ENCODE measurements at places on chromosomes 5 and 9.

DNA sequence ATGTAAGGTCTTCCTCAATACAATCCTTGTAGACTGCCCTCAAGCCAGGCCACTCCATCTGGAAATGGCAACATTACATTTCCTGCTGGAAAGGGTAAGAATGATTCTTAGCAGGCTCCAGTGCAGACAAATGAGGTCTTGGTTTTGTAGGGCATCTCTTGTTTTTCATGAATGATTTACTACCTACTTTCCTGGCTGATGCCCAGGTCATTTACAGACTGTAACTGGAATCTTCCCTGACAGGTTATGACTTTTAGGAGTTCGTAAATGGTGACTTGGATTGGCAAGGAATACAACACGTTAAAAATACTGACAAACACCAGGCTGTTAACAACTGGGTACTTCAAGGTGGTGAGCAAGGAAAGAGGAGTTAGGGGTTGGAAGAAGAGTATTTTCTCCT is 510.5 kb upstream of the TNC start:
- no peak for DNase-seq

DNA sequence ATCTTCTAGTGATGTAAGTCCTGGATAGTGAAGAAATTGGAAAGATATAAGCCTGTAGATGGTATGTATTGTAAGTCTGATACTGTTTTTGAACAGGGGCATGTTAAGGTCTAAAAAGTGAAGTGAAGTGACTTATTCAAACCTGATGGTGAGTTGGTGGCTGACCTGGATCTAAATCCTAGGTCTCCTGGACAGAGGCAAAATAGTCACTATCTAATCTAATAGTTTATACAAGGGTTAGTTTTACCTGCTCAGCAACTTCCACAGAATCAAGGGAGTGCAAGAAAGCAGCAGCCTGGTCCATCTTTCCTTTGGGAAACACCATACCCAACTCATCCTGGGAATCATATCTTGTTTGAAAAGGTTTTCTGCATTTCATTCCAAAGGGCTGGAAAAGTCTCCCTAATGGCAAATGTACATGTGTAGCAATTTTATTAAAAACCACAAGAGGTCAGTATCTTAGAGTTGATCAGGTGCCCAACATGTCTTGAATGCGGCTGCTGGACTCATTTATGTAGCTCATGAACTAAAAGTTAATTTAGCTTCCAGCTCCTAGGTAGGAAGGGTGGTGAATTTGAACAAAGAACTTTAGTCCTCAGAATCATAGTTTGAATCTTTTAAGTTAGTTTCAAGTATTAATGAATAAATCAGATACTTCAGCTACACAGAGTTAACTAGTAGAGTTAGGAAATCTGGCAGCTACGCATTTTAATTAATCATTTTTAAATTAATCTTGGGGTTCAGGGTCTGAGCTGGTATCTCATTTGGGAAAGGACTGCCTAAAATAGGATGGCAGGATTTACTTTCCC is 26.0 kb downstream of the SKP2 start:
- no peak for DNase-seq

DNA sequence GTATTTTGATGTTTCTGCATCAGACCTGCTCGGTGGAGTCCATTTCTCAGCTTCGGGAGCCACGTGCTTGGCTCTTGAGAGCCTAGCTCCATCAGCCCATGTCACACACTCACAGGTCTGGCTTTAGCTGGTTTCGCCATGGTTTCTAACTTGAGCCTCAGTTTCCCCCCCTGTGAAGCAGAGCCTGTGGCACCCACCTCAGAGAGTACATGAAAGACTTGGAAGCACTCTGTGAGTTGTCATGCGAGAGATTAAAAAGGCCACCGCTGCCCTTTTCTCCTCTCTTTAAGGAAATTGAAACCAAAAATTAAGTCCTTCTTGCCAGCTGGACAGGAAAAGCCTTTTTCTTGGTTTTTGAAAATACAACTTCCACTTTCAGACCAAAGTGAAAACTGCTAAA is 8.8 kb downstream of the TENT4A start:
- no peak for DNase-seq

DNA sequence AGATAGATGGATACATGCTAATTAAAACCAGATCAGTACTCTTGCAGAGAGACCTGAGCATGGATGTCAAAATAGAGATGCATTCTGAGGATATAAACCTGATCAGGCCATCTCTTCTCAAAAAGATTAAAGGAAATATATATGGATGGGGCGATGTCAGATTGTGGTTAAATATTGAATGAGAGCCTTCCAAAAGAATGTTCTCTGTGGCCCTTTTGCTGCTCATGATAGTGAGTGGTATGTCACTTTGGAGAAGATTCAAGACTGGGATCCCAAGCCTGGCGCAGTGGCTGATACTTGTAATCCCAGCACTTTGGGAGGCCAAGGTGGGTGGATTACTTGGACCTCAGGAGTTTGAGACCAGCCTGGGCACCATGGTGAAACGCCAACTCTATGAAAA is 20.5 kb downstream of the ZNF131 start:
- DNase-seq = no peak

GRCh38 chr9:123642291-123643278 is 286.6 kb downstream of the CRB2 start:
- no peak for DNase-seq

DNA sequence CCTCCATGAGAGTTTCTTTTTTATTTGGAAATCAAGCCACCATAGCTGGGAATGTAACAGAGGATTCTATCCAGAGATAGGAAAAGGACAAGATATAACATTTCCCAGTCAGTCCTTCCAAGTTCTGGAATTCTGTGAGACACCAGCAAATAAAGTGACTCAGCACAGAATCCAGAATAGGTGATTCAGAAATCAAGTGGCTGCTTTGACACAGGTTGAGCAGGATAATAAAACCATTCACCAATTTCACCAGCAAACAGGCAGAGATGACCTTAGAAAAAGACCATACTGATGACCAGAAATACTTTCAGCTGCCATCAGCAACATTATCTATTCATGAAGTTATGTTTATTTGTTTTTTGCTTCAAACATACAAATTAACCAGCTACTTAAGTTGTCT is 491.5 kb upstream of the TUSC1 start:
- DNase-seq = no peak

GRCh38 chr9:137391411-137391754 is 31.6 kb downstream of the EXD3 start:
- DNase-seq = no peak

DNA sequence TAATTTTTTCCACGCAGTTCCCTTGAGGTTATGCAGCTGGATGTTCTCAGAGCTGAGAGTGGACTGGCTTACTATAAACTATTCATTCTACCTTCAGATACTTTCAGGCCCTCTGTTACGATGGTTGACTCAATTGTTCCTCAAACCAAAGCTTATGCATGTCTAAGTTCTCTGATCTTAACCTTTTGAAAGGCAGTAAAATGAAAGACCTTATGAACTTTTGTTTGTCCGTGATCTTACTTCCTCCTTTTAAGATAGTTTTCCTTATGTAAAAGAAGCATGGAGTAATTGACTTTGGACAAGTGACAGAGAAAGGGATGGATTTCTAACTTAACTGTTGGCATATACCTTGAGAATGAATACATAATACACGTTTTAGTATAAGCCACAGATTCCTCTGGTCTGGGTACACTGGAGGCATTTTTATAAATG is 575.7 kb downstream of the PDE4D start:
- DNase-seq = no peak

DNA sequence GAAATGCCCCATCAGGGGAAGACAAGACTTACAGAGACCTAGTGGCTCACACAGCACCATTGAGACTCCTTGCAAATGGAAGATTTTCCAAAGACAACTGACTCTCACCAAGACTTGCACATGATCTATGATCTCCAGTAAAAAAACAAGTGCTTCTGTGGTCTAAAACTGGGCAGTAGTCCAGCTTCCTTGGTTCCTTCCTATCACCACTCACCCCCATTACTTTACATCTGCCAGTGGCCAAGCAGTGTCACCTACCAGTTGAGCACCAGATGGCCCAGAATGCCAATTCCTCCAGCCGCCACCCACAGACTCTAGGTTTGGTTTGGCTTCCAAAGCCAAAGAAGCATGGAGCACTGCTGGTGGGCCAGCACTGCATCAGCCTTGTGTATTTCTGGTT is 47.7 kb downstream of the SH3TC2 start:
- no peak for DNase-seq

- DNase-seq = no peak
These were observed 42.8 kb upstream of the GABRP start for GRCh38 chr5:170740551-170741205.

DNA sequence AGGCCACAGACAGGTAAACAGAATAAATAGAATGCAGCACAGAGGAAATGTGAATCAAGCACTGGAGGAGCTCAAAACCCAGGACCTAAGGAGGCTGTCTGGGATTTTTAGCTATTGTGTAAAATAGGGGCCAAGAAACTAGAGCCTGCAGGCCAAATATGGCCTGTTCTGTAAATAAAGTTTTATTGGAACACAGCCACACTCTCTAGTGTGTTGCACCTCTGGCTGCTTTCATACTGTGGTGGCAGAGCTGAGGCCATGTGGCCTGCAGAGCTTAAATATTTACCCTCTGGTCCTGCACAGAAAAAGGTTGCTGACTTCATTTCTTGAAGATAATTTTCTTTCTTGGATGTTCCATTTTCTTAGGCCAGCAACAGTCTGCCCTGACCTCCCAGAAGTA is 136.4 kb downstream of the WDR41 start:
- DNase-seq = no peak

DNA sequence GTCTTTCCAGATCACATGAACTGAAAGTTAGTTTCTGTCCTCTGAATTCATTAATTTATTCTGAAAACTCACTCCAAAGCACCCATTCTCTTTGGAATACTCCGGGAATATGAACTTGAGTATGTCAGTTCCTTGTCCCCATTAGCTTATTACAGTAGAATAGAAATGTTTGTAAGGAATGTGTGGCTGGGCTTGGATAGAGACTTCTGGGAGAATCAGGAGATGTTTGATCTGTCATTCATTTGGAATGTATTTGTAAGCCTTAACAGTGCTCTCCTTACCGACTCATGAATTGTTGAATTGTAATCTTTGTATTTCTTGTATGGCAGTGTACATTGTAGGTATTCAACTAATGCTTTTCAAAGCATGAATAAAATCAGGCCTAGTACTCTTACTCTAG is 548.4 kb downstream of the LRRC70 start:
- DNase-seq = no peak

GRCh38 chr5:1651971-1652872 is 128.5 kb upstream of the LPCAT1 start:
- no peak for DNase-seq

GRCh38 chr5:112951124-112951702 is 25.4 kb upstream of the DCP2 start:
- DNase-seq = no peak
